ENCODE measurements at places on chromosomes 12 and 14. TPM values are rescaled to one million over a fixed set of nuclear protein-coding genes. Genes with fewer than 3 reads are reported as not detected.

Gene COX8C
- total RNA-seq, result not detected

Gene PPP1R36
- total RNA-seq, result 0.69 TPM

Gene IRF9
- 24.9 TPM for total RNA-seq

Gene KLHL33
- not detected for total RNA-seq

Gene PARP11
- 1.5 TPM for total RNA-seq

Gene TRIAP1
- 73.1 TPM for total RNA-seq

Gene SPIC
- total RNA-seq, result not detected

Gene KLHDC1
- total RNA-seq, result 0.05 TPM

Gene TAS2R8
- not detected for total RNA-seq

Gene FSCB
- not detected for total RNA-seq

Gene CCDC85C
- total RNA-seq, result 49.6 TPM

Gene PRR4
- total RNA-seq, result not detected

Gene AACS
- total RNA-seq, result 32.1 TPM

Gene CLEC9A
- total RNA-seq, result not detected

Gene RPS6KL1
- total RNA-seq, result not detected

Gene POTEM
- not detected for total RNA-seq

Gene SLC10A1
- total RNA-seq, result 0.03 TPM

Gene RTL1
- not detected for total RNA-seq

Gene OTOGL
- 0.67 TPM for total RNA-seq

Gene ZFHX2
- 0.29 TPM for total RNA-seq

Gene GRIP1
- not detected for total RNA-seq

Gene TTLL5
- total RNA-seq, result 10.1 TPM

Gene SERPINA10
- total RNA-seq, result not detected

Gene PELI2
- total RNA-seq, result not detected

Gene SAMD4A
- total RNA-seq, result 2.3 TPM

All from A172 (cell line).